ENCODE measurements at places on chromosomes 5 and 9.

DNA sequence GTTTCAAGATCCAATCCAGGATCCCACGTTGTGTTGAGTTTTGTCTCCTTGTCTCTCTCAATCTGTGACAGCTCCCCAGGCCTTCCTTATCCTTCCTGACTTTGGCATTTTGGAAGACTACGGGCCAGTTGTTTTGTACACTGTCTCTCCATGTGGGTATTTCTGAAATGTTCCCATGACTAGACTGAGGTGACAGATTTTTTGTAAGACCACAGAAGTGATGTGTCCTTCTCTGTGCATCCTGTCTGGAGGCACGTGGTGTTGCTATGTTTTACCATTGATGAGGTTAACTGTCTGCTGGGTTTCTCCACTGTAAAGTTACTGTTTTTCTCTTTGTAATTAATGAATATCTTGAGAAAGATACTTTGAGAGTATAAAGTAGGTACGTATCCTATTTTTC is 15.7 kb upstream of the PDZD2 start:
- DNase-seq: no peak

- DNase-seq: no peak
Measured at GRCh38 chr5:149799119-149799623, 69.1 kb downstream of the PPARGC1B start.

DNA sequence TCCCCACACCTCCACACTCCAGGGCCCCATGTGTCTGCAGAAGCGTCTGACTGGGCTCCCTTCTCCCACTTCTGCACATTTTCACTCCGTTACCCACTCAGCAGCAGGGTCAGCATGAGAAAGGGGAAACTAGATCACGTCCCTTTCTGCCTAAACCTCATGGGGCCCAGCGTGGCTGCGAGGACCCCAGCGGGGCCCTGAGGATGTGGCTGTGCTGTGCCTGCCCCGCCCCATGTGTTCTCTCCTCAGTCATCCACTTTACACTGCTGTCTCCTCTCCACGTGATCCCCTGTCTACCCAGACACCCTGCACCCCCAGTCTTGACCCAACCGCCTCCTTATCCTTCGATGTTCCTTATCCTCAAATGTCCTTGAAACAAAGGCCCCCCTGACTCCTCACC is 59.8 kb upstream of the OTULINL start:
- peak; percentile 66 for DNase-seq

DNA sequence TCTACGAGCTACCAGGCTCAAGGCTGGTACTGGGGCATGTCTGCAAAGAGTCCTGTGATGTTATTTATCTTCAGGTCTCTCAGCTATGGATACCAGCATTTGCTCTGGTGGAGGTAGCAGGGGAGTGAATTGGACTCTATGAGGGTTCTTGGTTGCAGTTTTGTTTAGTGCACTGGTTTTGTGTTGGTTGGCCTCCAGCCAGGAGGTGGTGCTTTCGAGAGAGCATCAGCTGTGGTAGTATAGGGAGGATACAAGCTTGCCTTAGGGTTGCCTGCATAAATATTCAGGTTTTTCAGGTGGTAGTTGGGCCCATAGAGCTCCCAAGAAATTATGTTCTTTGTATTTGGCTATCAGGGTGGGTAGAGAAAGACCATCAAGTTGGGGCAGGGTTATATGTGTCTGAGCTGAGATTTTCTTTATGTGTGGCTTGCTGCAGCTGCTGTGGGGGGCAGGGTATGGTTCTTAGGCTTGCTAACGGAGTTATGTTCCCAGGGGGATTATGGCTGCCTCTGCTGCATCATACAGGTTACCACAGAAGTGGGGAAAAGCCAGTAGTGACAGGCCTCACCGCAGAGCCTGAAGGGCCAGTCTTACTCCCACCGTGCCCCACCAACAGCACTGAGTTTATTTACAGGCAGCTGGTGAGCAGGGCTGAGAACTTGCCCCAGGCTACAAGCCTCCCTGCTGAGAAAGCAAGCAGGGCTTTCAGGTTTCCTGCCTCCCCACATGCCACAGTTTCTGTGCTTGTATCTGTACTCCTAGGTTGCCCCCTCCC is 9.7 kb upstream of the RIOK2 start:
- peak; percentile 95 for DNase-seq

GRCh38 chr5:58887311-58887710 is 304.4 kb downstream of the RAB3C start:
- DNase-seq: no peak

DNA sequence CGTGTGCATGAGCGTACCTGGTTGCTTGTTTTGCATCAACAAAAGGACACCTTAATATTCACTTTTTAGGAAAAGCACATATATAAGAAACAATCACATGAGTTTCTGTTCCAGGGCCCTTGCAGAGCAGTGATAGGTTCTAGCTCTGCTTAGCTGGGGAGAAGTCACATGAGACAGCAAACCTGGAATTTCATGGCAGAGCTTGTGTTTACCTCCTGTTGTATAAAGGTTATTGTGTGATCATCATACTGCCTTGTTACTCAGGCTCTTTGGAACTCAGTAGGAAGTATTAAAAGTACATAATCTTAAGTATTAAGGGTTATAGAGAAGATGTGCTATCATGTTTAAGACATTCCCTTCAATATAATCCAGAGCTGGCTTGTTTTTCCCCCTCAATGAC is 18.0 kb upstream of the VLDLR start:
- no peak for DNase-seq

DNA sequence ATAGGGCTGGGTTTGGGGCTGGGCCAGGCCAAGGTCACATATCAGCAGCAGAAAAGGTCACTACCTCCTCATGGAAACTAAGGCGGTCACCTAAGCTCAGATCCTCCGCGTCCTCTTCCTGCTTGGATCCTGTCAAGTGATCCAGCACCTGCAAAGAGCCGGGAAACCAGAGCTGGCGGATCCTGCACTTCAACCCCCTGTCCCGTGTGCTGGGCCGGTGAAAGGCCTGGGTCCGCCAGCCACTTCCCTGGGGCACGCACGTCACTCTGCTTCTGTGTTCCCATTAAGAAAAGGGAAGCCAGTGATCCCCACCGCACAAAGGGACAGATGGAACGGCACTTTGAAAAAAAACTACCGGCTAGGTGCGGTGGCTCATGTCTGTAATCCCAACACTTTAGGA is 61.3 kb upstream of the STXBP1 start:
- DNase-seq: no peak

DNA sequence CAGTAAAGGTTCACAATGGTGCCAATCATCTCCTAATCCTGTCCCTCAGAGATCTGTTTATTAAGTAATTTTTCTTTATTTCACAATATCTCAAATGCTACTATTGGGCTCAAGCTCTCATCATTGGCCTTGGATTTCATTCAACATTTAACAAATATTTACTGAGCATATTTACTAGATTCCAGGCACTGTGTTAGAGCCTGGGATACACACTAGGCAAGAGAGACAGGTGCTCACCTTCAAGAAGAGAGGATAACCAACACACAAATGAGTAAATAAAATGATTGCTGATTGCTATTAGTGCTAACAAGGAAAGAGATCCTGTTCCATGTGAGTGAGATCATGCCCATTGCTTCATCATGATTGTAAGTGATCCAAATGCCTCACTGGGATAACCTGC is 27.4 kb downstream of the PPP2R2B start:
- DNase-seq: no peak

- no peak for DNase-seq
Measured at GRCh38 chr5:84869675-84870074, 485.0 kb upstream of the EDIL3 start.

All from osteocyte (in vitro differentiated cells).